CD4-positive, alpha-beta T cell treated with Interleukin-2 at 100 ng/mL for 4 hours (primary cell): ENCODE measurements at places on chromosomes 4 and X.

DNA sequence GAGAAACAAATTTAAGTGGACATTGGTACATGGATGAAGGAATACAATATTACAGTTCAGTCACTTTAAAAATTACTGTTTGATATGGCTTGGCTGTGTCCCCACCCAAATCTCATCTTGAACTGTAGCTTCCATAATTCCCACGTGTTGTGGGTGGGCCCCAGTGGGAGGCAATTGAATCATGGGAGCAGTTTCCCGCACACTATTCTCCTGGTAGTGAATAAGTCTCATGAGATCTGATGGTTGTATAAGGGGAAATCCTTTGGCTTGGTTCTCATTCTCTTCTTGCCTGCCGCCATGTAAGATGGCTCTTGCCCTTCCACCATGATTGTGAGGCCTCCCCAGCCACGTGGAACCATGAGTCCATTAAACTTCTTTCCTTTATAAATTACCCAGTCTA lies 804.2 kb upstream of the FRG1 start:
- DNase-seq, result no peak

- DNase-seq, result no peak
Observed at GRCh38 chrX:54745676-54746075, 52.4 kb downstream of the ITIH6 start.

DNA sequence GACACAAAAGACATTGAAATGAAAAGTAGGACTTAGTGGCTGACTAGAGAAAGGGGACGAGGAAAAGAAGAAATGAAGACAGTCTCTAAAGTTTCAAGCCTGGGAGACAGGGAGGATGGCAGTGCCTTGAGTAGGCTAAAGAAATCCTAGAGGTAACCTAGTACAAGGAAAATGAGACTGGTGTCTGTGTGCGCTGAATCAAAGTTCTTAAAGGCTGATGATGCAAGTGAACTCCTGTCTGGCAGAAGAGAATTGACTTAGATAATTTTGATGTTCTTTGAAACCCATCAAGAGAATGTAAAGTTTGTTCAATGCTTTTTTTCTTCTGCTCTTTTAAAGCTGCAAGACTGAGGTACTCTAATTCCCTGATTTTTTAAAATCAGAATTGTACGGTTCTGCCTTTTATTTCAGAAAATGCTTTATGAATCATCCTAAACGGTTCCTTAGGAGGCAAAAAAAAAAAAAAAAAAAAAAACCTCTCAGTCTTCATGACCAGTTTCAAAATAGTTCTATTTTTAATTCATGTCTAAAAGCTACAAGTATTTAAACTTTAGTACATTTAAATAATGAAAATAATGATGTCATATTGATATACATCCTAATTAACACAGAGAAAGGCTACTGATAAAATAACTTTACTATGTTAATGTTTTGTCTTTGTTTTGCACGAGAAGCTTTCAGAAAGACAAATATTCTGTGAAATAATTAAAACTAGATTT lies 189.8 kb downstream of the PPP3CA start:
- no peak for DNase-seq

GRCh38 chrX:79182071-79182470 lies 37.6 kb downstream of the GPR174 start:
- no peak for DNase-seq

DNA sequence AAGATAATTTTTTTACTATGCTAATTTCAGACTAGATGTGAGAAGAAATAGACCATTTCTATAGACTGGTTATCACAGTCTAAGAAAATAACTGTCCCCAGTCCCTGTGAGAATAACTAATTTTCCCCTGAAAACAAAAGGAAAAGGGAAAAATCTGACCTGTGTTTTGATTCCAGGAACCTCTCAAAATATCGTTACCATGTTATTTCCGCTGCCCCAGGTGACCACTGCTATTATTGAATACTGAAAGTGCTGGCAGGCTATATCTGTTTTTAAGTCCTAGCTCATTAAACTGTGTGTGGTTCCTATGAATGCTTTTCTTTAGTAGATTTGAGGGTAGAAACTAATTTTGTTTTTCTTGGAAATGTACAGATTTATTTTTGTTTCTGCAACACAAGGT lies 83.6 kb downstream of the GAB1 start:
- DNase-seq, result no peak

DNA sequence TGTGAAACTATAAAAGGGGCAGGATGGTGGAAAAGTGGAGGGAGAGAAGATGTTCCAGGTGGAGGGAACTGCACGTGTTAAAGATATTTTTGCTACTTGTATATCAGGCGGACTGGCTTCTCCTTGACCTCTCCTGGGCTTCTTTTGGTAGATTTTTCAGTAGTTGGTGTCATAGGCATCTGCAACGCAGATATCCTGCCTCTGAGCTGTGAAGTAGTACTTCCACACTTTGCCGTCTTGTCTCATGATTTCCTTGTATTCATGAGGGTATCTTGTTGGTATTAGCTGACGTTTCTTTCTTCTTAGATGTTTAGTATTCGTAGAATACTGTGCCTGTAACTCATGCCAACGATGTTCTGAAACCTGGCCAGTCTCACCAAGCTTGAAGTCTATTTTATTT lies 81.0 kb downstream of the WWC2 start:
- DNase-seq, result no peak

DNA sequence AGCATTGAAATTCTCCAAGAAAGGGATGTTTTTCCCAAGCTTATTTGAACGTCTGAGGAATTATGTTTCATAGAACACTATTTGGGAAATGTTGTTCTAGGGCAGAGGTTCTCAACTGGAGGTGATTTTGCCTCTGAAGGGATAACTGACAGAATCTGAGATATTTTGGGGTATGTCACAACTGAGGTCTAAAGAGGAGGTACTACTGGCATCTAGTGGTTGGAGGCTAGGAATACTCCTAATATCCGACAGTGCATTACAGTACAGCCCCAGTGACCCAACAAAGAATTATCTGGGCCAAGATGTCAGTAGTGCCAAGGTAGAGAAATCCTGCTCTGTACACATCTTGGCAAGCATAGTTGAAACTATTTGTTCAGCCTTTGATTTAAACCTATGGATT lies 6.4 kb downstream of the HSPA4L start:
- DNase-seq, result no peak

DNA sequence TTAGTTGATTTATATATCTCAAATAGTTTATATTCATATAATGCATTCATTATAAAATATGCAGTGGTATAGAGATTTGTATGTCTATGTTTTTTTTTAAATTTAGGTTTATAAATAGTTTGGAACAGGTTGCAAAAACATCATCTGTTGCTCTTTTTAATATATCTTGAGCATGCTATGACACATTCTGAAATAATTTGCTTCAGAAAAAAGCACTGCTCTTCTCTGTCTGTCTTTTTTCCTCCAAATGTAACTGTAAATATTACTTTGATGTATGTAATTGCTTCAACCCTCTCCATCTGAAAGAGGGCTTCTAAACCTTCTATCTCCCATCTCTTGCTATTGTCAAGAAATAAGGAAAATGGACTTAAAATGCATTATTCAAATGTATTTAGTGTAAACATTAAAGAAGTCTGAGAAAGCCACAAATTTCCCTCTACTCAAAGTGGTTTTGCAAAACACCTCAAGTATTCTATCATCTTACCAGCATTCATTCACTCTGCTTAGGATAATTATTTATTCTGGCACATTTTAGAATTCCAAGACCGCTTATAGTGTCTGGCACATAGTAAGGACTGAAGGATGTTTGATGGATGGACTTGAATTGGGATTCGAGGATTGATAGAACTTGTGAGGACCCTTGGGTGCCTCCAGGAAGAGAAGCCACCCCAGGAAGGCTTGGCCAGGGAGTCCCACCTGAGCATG lies 87.8 kb downstream of the CLNK start:
- DNase-seq, result no peak
